ENCODE measurements at places on chromosomes 1 and 21. TPM values are rescaled to one million over a fixed set of nuclear protein-coding genes. Genes with fewer than 3 reads are reported as not detected.

GRCh38 chr1:199272628-199273086 lies 633.8 kb downstream of the PTPRC start:
- H3K4me1 ChIP-seq = peaks cover 5% of the 10 kb centered on the region
- H3K27ac ChIP-seq = no peak overlapping the region

- peak overlapping the region; percentile 59 for H3K4me3 ChIP-seq
- H3K27ac ChIP-seq = peak overlapping the region; percentile 15
- no peak for DNase-seq
- peaks cover 3% of the 10 kb centered on the region for H3K4me1 ChIP-seq
- H3K27me3 ChIP-seq = peaks cover 78% of the 10 kb centered on the region
Measured at GRCh38 chr1:226549094-226549936, 751 bp downstream of the STUM start.

DNA sequence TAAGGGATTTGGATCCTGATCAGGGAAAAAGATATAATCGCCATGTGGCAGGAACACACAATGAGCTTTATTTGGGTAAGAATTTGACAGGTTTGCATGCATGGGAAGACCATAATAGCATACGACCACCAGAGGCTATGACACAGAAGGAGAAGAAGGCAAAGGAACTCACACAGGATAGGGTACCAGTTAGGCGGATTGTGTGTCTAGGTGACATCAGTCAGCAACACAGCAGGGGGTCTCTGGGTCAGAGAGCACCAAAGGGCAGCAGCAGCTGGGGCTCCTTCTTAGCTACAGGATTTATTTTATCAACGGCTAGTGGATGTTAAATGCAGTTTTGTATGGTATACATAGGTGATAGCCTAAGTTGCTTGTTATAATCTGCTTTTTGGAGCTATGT lies 551.3 kb downstream of the KCNT2 start:
- H3K27ac ChIP-seq = no peak overlapping the region
- H3K4me3 ChIP-seq = no peak overlapping the region
- H3K27me3 ChIP-seq = no peaks in the 10 kb centered on the region
- H3K4me1 ChIP-seq = peaks cover 16% of the 10 kb centered on the region
- no peak for DNase-seq

- H3K27me3 ChIP-seq = no peaks in the 10 kb centered on the region
- peaks cover 7% of the 10 kb centered on the region for H3K4me1 ChIP-seq
- peak overlapping the region; percentile 9 for H3K27ac ChIP-seq
Measured at GRCh38 chr1:214312530-214313051, 31.6 kb downstream of the SMYD2 start.

GRCh38 chr1:62232871-62233278 lies 38.2 kb downstream of the L1TD1 start:
- H3K4me1 ChIP-seq = peaks cover 10% of the 10 kb centered on the region
- H3K4me3 ChIP-seq = no peak overlapping the region
- H3K27me3 ChIP-seq = peaks cover 3% of the 10 kb centered on the region
- no peaks in the 10 kb centered on the region for H3K36me3 ChIP-seq
- no peak for DNase-seq

GRCh38 chr21:24658926-24659325 lies 948.4 kb downstream of the MRPL39 start:
- H3K36me3 ChIP-seq = no peaks in the 10 kb centered on the region
- H3K4me3 ChIP-seq = no peak overlapping the region
- no peak for DNase-seq
- H3K27ac ChIP-seq = no peak overlapping the region
- no peaks in the 10 kb centered on the region for H3K4me1 ChIP-seq

GRCh38 chr1:219210067-219210466 lies 36.4 kb downstream of the LYPLAL1 start:
- peaks cover 10% of the 10 kb centered on the region for H3K36me3 ChIP-seq
- peaks cover 3% of the 10 kb centered on the region for H3K4me1 ChIP-seq
- no peak overlapping the region for H3K4me3 ChIP-seq
- no peak overlapping the region for H3K27ac ChIP-seq
- no peaks in the 10 kb centered on the region for H3K27me3 ChIP-seq

The KHDC4 gene
- 71.2 TPM for total RNA-seq

The CYP4Z1 gene
- total RNA-seq = not detected

The DYNLT5 gene
- total RNA-seq = not detected

Measured in progenitor cell of endocrine pancreas (in vitro differentiated cells).